MCF 10A (cell line): ENCODE measurements at places on chromosomes 16 and 17.

DNA sequence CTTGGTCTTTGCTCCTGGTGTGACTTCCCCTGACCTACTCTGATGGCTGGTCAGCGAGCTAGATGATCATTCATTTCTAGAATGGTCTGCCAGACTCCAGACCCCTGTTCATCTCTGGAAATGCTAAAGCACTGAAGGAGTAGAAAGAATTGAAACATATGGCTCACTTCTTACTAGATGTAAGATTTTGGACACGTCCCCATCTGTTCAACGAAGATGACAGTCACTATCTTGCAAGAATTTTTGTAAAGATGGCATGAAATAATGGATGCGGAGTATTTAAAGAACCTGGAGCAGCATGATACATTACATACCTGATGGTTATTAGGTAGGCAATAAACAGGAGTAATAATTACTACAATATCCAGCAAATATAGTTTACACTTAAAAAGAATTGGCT, 252.7 kb upstream of the SDK2 start:
- peaks cover 71% of the 10 kb centered on the region for H3K27me3 ChIP-seq
- H3K4me1 ChIP-seq = no peaks in the 10 kb centered on the region
- H3K36me3 ChIP-seq = no peaks in the 10 kb centered on the region
- no peak overlapping the region for H3K4me3 ChIP-seq

DNA sequence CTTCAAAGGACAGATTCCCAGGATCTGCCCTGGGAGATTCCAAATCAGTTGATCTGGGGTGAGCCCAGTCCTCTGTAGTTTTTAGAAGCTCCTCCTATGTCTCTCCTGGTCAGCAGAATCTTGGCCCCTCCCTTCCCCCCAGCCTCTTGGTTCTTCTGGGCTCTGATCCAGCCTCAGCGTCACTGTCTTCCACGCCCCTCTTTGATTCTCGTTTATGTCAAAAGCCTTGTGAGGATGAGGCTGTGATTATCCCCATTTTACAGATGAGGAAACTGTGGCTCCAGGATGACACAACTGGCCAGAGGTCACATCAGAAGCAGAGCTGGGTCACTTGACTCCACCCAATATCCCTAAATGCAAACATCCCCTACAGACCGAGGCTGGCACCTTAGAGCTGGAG, 840 bp upstream of the CDH5 start:
- H3K27me3 ChIP-seq = peaks cover 43% of the 10 kb centered on the region
- peaks cover 7% of the 10 kb centered on the region for H3K4me1 ChIP-seq
- H3K27ac ChIP-seq = no peak overlapping the region
- DNase-seq = peak; percentile 45
- H3K36me3 ChIP-seq = no peaks in the 10 kb centered on the region

DNA sequence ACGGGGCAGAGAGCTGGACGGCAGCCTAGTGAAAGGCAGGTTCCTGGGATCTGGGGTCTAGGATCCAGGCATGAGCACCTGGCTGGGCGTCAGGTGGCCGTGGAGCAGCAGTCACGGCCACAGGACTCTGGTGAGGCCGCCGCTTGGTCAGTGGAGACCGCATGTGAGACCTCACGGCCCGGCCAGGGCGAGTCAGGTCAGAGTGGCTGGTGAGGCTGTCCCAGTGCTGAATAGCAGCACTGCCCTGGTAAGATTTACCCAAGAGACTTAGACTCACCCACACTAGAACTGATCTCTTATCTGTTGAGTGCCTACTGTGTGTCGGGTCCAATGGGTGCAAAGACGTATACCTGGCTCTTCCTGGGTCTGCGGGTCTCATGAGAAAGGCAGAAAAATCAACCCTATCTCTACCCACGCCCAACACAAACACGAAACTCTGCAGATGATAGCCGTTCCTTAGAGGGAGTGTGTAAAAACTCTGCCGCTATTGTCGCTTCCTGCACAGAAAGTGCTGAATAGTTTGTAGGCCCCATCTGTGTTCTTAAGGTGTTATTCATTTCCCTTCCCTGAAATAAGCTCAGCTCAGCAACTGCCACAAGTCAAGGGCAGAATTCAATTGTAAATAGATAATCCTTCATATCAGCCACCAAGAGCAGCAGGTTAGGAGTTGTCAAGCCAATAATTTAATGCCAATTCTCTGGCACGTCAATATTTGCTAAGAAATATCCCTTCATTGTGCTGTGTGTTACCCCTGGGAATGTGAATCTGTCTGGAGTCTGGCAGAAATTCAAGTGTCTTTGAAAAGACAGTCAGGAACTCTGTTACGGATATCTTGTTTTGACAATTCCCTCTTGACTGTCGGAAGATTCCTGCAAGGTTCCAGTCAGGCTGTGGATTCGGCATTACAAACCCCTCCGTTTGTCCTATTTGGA, 240.0 kb downstream of the NTN1 start:
- no peak for DNase-seq
- no peak overlapping the region for H3K4me3 ChIP-seq
- H3K27me3 ChIP-seq = no peaks in the 10 kb centered on the region
- no peak overlapping the region for H3K27ac ChIP-seq
- H3K4me1 ChIP-seq = no peaks in the 10 kb centered on the region

DNA sequence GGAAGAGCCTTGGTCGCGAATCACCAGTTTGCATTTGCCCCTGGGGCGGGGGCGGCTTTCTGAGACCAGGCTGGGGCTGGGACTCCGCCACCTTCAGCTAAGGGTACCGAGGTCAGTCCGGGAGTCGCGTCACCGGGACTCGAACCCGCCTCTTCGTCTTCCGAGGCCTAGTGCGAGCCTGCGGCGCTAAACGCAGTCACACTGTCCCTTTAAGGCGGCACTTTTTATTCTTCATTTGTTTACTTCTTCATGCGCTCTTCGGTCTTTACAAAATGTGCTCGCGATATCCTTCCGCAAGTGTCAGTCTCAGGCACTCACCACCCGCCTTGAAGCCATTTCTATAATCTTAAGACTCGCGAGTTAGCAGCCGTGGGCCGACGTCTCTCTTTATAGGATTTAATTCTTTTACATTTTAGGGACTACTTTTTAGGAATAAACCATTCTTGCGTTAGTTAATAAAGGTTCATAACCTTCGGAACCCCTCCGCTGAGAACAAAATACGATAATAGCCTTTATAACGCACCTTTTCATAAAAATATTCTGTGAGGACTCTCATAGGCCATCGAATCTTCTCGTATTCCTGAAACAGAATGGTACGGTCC, 593 bp upstream of the HEXIM1 start:
- peak; percentile 90 for DNase-seq
- H3K4me1 ChIP-seq = peaks cover 23% of the 10 kb centered on the region
- H3K4me3 ChIP-seq = peak overlapping the region; percentile 97

DNA sequence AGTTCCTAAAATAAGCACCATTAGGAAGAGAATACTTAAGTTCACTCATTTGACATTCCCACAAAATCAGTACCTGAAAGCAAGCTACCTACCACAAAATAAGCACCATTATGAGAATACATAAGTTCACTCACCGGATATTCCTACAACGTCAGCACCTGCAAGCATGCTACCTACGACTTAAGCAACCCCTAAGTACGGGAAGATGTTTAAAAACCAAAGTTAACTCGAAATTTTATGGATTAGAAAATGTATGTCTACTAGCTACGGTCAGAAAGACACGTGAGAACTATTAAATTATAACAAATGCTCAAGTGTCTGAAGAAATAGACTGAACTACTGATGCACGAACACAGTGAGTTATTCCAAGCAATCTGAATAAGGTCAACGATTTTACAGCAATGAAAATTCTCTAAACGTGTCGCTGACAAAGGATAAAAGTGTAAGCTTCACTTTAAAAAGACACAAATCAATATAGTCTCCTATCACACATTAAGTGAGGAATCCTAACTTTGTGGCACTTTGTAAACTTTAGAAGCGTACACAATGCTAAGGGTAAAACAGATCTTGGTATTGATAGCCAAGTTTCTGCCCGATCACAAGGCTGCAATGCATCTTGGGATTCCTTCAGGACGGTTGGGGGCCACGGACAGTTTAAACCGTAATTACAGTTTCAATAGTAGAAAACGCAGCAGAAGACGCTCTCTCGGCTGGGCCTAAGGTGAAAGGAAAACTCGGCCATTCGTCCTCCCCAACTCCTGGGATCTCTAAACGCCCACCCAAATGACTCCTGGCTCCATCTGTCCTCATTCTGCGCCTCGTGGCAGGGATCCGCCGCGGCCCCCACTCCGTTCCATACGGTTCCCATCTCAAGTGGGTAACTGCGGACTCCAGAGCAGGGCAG, 1.3 kb downstream of the GSPT1 start:
- H3K4me1 ChIP-seq = peaks cover 24% of the 10 kb centered on the region
- H3K27me3 ChIP-seq = no peaks in the 10 kb centered on the region
- no peaks in the 10 kb centered on the region for H3K36me3 ChIP-seq
- peak; percentile 33 for DNase-seq

- H3K36me3 ChIP-seq = peaks cover 25% of the 10 kb centered on the region
- H3K27ac ChIP-seq = no peak overlapping the region
- H3K4me3 ChIP-seq = no peak overlapping the region
Observed at GRCh38 chr17:78053777-78054468, 74.6 kb downstream of the TMC6 start.

- peaks cover 7% of the 10 kb centered on the region for H3K36me3 ChIP-seq
- no peak overlapping the region for H3K27ac ChIP-seq
- H3K4me1 ChIP-seq = peaks cover 13% of the 10 kb centered on the region
- DNase-seq = no peak
- no peaks in the 10 kb centered on the region for H3K27me3 ChIP-seq
Observed at GRCh38 chr17:7356756-7357155, 1.8 kb downstream of the TMEM95 start.
